ENCODE measurements at places on chromosomes 12 and 14.

DNA sequence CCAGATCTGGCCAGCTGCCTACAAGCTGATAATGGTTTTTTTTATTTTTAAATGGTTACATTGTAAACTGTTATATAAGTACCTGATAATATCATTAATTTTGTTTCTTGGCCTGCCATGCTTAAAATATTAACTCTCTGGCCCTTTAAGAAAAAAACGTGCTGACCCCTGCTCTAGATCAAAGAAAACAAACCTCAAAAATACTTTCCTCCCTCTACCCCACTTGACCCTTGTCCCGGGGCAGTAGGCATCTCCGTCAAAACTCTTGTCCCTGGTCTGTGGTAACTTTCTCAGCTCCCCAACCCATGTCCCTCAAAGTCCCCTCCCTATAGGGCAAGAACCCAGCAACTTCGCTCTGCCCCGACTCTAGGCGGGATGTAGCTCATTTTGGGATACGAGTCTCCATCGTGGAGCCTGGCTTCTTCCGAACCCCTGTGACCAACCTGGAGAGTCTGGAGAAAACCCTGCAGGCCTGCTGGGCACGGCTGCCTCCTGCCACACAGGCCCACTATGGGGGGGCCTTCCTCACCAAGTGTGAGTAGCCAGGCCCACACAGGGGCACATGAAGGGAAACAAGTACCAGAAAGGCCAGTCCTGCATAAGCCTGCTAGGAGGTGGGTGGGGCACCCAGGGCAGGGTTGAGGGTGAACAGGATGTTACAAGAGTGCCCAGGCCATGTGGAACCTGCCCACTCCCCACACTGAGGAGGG lies 3.5 kb downstream of the RDH5 start:
- DNase-seq, result peak; percentile 42

DNA sequence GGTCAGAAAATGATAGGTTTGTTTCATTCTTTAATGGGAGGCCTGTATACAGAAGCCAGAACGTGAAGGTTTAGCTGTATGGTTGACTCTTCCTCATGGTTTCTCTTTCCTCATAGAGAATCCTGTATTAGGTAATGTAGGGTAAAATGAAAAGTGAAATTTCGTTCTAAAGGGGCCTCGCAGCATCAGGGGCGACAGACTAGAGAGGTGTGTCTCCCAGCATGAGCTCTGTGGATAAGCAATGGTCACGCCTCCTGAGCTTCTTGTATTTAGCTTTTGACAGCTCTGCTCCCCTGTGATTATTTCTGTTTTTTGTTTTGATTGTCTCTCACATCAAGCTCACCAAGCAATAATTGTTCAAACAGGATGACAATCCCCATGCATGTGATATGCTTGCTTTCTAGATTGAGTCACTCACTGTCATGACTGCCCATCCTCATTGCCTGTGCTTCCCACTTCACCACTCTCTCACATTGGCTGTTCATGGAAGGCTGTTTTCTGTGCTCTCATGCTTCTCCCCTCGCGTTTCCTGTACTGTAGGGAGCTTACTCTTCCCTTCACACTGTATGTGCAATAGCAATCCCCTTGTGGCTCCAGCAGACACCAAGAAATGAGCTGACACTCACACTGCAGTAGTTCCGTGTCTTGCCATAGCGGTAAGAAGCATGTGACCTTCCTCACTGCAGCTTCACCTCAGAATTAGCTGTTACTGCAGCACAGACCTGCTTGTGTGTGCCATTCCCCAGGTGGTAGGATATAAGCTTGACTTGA lies 44.0 kb downstream of the RAD52 start:
- DNase-seq, result no peak

GRCh38 chr12:81224626-81225025 lies 146.7 kb downstream of the ACSS3 start:
- DNase-seq, result no peak

DNA sequence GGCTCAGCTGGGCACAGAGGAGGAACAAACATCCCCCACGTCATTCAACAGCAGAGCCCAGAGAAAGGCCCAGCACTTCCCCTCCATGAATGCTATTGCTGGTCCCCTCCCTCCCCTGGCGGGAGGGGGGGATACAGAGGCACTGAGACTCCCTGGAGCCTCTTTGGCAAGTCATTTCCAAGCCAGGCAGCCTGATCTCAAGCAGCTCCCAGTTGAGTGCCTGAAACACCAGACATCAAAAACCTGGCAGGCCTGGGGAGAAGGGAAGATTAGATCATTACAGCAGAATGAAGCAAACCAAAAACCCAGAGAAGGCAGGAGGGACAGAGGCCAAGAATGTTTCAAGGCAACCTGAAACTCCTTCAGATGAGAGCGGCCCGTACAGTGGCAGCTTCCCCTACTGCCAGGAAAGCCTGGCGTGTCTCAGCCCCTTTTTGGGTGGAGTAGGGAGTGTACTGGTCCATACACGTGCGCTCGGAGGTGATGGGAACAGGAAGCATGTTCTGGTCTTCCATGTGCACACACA lies 92.1 kb downstream of the LRRC74A start:
- DNase-seq, result peak; percentile 80

DNA sequence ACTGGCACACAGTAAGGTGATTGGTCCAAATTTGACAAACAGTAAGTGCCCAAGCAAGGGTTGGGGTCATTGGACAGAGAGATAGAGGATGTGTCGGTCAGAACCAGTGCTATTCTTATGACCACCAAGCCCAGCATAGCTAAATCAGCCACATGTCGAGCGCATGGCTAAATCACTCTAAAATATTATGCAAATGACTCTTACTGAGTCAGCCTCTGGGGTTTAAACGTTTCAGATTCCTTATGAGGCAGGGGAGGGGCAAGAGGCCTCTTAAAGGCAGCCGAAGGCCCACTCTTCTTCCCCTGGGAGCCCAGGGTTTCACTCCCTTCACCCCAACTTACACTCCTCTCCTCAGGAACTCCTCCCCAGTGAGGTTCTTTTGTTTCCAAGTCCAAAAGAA lies 603 bp upstream of the ENDOU start:
- DNase-seq, result no peak

DNA sequence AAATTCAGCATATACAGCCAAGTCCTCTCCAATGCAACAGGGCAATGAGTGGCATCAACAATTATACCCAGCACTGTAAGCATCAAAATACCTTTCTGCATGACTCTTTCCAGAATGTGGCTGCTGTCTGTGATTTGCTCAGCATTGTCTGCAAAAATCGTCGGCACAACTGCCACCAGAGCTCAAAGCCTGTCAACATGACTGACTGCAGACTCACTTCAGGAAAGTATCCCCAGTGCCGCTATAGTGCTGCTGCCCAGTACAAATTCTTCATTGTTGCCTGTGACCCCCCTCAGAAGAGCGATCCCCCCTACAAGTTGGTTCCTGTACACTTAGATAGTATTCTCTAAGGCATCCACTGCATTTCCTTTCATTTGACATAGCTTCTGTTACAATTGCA lies 735 bp downstream of the RNASE6 start:
- no peak for DNase-seq

DNA sequence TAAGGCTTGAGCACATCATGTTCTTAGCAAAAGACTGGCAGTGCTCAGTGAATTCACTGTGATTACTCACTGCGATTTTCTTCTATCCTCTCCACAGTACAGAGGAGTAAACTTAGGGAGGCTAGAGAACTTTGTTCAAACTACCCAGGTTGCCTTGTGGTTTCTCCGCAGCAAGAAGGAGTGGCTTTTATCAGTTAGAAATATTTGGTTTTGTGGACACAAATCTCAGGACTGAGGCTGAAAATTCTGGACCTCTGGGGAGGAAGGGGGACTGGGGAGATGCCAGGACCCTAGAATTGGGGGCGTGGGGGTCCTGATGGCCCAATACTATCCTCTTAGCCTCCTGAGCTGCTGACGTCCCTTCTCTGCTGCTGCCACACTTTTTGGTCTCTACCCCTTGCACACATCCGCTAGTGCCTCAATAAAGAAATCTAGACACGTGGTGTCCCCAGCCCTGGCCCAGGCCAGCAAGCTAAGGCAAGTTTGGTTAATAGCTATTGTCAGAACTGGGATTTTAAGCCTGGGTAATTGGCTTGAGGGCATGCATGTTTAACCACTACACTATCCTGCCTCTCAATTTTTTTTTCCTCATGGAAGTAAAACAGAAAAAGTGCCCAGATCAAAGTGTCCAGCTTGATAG lies 842 bp downstream of the OAS2 start:
- no peak for DNase-seq

DNA sequence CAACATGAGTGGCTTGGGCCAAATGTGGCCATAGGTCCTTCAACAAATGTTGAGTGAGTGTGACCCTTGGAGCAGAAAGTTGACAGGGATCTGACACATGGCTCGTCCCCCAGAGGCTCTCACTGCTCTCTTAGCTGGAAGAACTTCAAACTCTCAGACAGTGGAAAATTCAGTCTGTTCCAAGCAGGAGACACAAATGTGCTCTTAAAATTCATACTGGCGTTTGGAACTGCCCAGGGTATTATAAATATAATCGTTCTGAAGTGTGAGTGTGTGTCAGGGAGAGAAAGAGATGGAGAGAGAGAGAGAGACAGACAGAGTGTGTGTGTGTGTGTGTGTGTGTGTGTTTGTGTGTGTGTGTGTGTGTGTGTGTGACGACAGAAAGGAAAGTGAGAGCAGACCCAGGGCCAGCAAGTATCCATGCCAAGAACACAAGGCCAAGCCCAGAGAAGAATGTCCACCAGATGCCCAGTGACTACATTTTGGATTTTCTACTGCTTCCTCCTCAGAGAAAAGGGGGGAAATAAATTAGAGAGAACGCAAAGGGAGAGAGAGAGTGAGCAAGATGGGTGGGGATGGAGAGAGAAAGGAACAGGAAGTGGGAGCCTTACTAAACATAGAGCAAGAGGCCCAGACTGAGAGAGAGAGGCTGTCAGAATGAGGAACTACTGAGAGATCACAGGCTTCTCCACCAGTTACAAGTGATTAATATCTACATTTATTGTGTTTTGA lies 193.6 kb upstream of the NUDT4 start:
- peak; percentile 62 for DNase-seq

- peak; percentile 36 for DNase-seq
These were observed 1.4 kb upstream of the TRMT61A start for GRCh38 chr14:103527408-103528145.

All from Right ventricle myocardium superior (tissue), 1 donor.